ENCODE measurements at places on chromosomes 12 and 14.

- DNase-seq, result no peak
Observed at GRCh38 chr12:115245020-115245419, 561.0 kb upstream of the TBX3 start.

DNA sequence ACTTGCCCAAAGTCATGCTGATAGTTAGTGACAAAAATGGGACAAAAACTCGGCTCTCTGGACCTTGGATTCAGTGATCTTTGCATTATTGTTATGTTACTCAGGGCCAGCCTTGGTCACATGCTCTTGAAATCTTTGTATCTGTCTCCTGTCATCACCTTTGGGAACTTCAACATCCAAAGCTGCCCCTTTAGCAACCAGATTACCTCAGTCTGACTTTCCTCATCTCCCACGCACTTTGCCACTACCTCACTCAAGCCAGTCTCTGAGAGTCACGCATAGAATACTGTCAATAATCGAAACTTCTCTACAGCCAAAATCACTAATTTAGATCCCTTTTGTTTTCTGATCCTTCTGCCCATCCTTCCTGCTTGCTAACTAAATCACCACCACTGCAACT lies 90.8 kb upstream of the DAAM1 start:
- no peak for DNase-seq

DNA sequence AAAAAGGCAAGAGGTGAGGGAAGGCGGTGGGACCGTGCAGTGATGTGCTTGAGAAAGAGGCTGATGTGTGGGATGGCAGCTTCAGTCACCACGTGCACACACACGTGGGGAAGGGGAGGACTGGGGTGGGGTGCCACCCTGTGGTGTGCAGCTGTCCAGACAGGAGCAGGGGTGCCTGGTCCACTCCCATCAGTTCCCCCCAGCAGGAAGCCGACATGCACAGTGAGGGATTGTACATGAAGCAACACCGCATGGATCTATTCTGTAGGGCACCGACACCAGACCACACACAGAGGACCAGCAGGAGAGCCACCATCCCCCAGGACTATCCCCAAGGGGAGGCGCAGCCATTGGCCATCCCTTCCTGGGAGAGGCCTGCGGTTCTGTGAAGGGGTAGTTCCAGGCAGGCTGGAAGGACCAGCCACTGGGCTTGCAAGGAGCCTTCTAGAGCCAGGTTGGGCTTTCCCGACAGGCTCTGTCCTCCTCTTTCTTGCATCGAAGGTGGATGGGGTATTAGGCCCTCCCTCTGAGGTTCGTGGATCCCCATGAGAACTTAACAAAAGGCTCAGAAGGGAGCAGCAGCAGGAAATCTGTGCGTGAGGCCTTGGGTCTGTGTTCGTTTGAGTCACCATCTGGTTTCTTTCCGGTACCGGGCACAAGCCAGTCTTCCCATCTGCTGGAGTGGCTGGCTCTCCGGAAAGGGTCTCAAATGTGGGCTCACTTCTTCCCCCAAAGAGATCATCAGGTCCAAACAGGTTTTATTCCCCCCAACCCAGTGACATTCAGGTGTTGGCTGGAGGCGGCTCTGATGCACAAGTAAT lies 59.8 kb downstream of the PLEKHG3 start:
- no peak for DNase-seq

DNA sequence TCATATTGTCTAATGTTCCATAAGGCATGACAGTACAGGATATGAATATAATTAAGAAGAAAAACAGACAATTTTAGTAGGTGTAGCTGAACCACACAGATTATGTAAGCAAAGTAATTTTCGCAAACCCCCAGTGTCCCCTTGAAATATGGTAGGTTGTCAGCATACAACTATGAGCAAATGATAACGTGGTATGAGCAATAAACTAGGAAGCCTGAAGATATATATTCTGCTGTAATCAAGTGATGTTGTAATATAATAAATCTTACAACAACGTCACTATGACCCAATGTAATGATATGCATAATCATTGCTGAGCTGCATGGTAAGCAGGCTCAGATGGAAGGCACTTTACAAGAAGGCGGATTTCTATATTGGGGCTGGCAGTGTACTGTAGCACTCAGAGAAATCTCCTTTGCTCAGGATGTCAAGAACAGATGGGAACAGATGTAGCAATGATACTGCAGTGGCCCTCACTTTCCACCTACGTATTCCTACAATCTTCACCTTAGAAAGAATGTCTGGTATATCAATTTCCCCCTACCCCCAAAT lies 47.8 kb upstream of the MYF6 start:
- DNase-seq, result no peak

- no peak for DNase-seq
Observed at GRCh38 chr12:65740506-65740872, 83.8 kb upstream of the HMGA2 start.

GRCh38 chr14:91246051-91246852 lies 1.7 kb upstream of the GPR68 start:
- DNase-seq, result peak; percentile 90

DNA sequence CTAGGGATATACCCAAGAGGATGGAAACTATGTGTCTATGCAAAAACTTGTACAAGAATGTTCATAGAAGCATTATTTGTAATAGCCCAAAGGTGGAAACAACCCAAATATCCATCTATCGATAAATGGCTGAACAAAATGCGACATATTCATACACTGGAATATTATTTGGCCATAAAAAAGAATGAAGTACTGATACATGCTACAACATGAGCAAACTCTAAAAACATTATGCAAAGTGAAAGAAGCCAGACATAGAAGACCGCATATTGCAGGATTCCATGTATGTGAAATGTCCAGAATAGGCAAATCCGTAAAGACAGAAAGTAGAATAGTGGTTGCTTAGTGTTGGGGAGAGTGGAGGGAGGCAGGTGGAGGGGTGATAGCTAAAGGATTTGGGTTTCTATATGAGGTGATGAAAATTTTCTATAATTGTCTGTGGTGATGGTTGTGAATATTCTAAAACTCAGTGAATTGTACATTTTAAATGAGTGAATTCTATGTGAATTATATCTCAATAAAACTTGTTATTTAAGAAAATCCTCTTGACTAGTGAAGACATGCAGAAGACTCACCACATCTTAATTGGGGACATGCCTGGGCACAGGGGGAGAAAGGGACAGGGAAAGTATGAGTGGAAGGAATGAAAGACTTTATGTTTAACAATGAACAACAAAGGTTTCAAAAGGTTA lies 29.8 kb upstream of the SELPLG start:
- no peak for DNase-seq

- peak; percentile 54 for DNase-seq
Observed at GRCh38 chr12:15899282-15899870, 11.8 kb upstream of the DERA start.

GRCh38 chr14:100147181-100147631 lies 12.2 kb downstream of the DEGS2 start:
- DNase-seq, result peak; percentile 65

DNA sequence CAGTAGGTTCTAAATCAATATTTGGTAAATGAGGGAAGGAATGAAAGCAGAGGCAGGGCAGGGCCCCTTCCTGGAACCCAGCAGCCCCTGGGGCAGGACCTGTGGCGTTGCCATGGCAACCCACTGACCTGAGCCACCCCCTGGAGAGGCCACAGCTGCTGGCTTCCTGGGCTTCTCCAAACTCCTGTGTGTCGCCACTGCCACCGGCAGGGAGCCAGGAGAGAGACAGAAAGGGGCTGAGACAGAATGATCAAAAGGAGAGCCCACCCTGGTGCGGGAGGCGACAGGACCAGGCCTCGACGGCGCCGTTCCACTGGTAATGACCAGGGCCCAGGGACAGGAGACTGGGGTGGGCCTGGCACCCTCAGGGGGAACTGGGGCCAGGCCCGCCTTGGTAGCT lies 18.2 kb downstream of the RFX4 start:
- no peak for DNase-seq

DNA sequence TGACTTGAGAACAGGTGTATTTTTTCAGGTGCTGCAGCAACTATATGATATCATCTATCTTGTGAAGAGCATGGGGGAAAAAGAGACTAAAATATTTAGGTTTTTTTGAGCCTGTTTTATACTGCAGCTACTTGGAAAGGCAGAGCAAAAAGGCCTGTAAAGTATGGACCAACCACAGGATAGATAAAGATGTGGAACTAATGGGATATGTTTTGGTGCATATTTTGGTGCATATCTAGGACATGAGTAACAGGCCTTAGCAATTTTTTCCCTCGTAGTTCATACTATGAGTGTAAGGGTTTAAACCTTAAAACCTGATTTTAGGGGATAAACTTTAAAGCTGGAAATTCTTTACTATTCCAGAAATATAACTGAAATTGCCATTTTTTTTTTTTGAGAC lies 6.0 kb upstream of the GTSF1 start:
- no peak for DNase-seq

DNA sequence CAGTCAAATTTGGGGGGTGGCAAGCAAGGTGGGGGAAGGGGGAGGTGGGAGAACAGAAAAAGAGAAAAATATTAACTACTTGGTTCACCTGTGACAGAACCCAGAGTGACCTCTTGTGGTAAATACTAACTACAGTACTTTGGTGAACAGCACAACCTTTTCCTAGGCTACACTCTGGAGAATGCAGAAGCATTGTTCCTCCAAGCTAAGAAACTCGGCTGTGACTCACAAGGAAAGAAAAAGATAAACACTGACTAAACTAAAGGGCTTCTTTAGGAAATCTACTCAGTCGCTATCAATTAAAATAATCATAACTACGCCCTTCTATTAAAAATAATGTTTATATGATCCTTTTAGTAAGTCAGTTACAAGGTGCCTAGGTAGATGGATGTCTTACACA lies 5.4 kb downstream of the KCNH5 start:
- DNase-seq, result no peak

DNA sequence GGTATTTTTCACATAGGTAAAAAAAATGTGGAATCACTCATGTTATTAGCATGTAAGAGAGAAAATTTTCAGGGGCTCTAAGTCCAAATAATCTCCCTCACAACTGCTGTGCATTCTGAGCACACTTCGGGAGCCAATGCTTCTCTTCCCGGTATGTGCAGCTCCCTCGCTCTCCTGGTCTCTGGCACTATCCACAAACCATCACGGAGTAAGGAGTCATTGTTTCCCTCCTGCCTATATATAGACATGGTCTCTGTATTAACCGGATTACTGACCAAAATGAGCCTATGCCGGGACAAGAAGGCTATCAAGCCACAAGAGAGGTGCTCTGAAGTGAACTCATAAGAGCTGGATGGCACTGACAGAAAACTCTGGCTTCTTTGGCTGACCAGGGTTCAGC lies 13.4 kb downstream of the HECTD4 start:
- no peak for DNase-seq

DNA sequence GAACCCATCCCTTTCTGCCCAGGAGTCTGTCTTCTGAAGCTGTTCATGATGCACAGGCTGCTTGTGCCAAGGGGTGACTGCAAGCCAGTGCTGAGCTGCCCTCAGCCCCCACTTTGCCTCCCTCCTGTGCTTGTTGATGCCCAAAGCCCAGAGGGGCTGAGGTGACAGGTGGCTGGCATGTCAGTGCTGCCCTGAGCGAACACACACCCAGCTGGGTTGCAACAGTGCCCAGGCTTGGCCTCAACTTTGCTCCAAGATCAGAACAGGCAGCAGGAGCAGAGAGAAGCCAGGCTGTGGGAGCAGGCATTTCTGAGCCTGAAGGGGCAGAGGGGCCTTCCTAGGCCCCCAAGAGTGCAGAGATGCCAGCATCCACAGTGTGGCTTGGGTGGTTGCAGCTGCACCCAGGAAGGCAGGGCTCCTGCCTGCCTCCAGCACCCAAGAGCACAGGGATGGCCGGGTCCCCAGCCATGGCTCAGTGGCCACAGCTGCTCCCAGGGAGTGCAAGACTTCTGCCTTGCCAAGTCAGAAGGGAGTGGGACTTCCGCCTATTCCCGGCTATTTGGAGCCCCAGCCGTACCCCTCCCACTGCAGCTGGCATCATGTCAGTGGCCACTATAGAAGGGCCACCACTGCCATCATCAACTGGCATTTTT lies 83.1 kb downstream of the SLC16A7 start:
- DNase-seq, result no peak

Data from CD4-positive, alpha-beta T cell treated with Interleukin-4 for 4 hours (primary cell).